ENCODE measurements at places on chromosomes 2 and 18.

DNA sequence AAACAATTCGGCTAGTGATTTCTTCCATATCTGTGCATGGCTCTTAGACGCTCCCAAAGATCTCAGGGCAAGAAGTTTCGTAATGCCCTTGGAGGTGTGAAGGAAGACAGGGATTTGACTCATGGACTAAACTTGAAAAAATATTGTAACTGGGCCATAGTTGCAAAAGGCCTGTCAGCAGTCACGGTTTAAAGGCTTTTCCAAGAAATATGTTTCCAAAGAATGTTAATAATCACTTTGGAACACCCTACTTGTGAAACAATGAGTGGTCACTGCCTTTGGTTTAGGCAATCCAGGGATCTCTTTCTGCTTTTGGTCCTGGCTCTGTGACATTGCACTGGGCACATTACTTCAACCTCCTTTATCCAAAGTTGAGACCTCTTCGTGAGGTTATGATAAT lies 102.5 kb upstream of the RASGRP3 start:
- DNase-seq, result peak; percentile 89

DNA sequence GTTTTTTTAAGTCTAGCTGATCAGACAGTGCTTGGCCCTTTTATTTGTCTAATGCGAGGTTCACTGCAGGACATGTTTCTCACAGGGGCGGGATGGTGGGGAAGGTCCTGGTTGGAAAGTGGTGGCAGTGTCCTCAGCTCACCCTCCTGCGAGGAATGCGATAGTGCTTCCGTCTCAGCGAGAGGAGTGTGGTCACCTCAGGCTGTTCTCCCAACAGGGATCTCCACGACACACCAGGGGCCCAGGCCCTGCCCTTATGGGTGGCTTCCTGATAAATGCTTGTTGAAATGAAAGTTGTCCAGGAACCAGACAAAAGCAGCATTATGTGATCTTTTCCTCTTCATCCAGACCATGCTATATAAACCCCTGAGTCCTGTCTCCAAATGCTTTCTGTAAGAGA lies 70.1 kb downstream of the BOLA3 start:
- no peak for DNase-seq

DNA sequence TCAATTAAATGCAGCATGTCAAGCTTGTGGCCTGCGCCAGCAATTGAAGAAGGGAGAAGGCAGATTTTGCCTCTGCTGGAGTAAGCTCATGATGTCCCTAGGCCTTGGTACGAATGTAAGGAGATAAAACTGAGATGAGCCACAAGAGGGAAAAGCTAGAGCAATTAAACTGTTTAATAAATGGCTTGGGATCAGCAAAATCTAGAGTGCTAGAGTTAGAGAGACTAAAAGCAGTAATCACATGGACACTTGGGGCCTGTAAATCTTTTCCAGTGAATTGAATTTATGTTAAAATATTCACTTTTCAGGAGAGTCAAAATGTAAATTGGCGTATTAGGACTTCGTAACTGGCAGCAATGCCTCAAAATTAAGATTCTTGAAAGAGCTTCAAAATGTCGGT lies 86.2 kb downstream of the CDK15 start:
- DNase-seq, result no peak

DNA sequence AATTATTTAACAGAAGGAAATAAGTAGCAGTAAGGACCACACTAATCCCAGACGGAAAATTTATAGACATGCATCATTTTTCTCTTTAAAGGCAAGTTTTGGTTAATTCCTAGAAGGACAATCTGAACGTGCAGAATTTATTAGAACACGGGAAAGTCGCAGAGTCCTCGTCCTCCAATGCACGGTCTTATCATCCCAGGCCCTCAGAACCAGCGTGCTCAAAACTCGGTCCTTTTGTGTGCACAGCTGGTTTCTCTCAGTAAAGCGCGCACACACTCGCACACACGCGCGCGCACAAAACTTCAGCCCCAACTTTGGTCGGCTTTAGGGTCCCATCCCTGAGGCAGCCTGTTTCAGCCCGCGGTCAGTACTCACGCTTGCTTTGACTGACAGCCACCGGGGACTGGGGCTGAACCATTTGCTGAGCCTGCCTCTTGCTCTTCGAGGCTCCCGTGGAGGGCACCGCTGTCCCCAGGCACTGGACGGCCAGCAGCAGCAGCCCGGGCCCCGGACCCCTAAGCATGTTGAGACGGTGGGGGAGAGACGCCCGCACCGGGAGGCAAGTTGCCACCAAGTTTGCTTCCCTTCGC lies 493 bp downstream of the FN1 start:
- peak; percentile 50 for DNase-seq

DNA sequence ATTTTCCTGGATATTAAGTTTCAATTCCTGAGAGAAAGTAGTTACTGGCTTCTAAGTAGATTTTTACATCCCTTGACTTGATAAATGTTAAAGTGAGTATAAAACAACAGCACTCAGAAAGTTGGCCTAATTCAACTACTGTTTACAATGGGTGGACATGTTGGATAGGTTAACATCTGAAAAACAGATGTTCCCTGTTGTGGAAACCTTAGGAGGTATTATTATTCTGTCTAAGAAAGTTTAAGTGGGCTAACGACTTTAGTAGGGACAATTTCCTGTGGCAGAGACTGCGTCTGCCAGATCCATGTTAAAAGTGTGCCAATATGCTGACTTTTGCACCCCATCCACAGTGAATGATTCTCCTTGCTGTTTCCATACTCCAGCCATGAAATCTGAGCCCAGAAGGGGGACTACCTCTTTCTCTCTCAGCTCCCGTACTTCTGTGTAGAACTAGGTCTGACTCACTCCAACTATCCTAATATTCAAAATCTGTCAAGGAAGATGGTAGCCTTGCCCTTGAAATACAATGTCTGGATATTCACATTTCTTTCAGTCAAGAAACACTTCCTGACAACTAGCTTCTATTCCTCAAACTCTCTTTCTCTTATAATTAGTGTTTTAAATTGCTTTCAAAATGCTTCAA lies 327.5 kb upstream of the HNRNPA3 start:
- DNase-seq, result no peak

- DNase-seq, result peak; percentile 80
Observed at GRCh38 chr18:2709316-2709715, 53.8 kb downstream of the SMCHD1 start.

DNA sequence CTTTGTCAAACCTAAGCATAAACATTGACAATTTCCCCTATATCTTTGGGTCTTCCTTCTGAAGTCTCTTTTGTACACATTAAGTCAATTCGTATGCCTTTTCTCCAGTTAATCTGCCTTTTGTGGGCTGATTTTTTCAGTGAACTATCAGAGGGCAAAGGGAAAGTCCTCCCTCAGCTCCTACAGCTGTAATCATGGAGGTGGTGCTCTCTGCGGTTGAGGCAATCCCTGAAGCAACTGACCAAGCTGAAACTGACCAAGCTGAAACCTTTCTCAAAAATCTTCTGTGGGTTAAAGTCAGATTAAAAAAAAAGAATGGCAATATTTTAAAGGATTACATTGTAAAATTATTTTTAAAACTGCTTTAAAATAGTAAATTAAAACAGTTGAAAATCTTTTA lies 105.8 kb upstream of the DNAJC10 start:
- no peak for DNase-seq

- no peak for DNase-seq
Observed at GRCh38 chr2:240822280-240822847, 2.3 kb upstream of the KIF1A start.

DNA sequence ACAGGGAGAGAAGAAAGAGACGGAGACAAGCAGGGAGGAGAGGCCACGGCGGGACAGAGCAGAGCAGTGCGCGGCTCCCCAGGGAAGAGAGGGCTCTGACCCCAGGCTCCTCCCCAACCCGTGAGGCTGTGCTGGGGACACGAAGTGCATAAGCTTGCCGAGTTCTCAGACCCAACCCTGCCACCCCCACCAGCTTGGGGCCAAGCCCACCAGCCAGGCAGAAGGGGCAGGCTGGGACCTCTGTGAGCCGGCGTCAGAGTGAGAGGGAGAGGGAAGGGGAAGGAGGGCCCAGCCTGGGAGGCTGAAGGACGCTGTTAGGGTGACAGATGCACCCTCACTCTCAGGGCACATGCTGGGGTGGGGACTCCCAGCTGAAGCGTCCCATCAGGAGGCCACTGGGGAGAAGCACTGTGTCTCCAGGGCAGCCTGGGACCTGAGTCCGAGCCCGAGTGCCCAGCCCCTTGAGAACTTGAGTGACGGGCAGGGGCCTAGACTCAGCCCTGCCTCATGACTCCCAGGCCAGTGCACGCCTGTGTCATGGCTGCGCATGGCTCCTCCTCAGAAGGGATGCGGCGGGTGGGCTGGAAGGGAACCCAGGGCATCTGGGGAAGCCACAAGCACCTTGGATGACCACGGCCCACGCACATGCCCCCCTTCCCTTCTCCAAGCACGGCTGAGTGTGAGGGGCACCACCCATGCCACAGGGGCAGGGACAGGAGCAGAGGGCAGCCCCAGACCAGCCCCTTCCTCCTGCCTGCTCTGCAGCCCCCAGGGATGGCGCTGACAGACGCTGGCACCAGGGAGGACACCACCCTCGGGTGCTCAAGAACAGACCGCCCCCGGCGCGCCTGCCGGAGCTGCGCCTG lies 31.0 kb downstream of the MTERF4 start:
- DNase-seq, result no peak

GRCh38 chr18:27942706-27943105 lies 234.2 kb downstream of the CDH2 start:
- DNase-seq, result peak; percentile 79

- DNase-seq, result no peak
Observed at GRCh38 chr2:7730449-7730848, 813.2 kb downstream of the RNF144A start.

DNA sequence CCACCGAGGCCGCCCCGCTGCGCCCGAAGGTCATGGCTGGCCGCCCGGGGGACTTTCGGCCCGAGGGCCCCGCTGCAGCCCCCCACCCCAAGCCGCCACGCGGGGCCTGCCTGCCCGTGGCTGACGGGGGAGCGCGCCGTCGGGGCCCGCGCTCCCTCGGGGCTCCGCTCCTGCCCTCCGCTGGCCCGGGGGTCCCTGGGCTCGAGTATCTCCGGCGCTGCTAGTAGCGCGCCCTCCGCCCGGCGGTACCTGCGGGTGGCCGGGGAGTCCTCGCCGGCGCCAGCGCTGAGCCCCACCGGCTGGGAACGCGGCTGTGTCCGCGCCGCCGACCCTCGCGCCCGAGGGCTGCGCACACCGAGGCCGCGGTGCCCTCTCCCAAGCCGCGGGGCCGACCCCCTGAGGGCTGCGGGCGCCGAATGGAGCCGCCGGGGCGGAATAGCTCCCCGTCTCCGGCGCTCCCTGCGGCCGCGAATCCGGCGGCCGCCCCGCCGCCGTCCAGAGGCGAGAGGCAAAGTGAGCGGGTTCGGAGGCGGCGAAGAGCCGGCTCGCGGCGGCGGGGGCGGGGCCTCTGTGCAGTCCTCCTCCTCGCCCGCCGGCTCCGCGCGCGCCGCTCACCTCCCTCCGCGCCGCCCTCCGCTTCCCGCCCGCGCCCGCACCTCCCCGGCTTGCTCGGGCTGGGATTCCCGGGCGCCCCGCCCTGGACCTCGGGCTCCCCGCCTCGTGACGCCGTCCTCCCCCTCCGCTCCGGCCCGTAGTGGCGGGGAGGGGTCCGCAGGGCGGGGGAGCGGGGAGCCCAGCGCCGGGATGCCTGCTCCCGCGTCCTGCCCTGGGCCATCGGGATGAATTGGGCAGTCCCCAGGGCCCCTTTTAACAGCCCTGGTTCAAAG lies at the start of gene KCNG3:
Gene KCNG3 (minus strand): TSS at position 515 of the 887 bp plus-strand sequence. CDS start 481 bp downstream, at position 34.
- DNase-seq, result peak; percentile 29

DNA sequence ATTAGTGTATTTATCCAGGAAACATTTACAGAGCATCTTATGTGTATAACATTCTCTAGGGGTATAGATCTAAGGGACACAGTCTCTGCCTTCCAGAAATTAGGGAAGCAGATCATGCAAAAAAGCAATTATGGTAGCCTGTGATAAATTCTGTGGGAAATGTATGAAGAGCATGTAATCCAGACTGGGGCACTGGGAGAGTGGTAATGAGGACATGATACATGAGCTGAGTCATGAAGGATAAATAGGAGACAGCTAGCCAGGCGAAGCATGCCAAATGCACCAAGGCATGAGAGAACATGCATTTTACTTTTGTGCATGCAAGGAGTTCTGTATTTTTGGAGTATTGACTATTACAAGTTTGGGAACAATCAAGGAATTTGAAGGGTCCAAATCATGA lies 8.9 kb upstream of the RPRM start:
- DNase-seq, result no peak

DNA sequence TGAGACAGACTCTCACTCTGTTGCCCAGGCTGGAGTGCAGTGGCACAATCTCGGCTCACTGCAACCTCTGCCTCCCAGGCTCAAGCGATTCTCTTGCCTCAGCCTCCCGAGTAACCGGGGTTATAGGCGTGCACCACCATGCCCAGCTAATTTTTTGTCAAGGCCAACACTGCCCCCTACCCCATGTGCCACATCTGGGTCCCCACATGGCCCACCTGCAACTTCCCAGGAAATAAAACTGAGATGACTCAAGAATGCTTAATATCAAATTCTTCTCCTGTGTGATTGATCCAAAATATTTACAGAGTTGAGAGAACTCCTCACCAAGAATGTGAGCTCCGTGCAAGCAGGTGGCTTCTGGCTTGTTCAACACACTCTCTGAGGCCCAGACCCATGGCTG lies 9.1 kb downstream of the AP1S3 start:
- DNase-seq, result no peak

- DNase-seq, result no peak
Observed at GRCh38 chr18:74926051-74926450, 282.9 kb downstream of the PTGR3 start.

DNA sequence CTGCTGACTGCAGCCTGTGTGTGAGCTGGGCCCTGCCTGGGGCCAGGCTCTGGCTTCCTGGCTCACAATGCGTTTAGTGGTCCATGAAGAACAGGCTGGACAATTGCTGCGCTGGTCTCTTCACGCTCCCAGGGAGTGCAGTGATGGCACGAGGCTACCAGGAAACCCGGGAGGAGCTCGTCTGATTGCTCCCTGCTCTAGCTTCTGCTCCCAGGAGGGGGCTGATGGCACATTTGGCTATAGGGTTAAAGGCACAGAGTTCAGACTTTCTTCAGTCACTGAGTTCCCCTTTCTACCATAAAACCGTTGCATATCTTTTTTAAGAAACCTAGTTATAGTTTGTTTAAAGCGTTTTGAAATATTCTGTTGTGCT lies 60.1 kb downstream of the KCNF1 start:
- no peak for DNase-seq

DNA sequence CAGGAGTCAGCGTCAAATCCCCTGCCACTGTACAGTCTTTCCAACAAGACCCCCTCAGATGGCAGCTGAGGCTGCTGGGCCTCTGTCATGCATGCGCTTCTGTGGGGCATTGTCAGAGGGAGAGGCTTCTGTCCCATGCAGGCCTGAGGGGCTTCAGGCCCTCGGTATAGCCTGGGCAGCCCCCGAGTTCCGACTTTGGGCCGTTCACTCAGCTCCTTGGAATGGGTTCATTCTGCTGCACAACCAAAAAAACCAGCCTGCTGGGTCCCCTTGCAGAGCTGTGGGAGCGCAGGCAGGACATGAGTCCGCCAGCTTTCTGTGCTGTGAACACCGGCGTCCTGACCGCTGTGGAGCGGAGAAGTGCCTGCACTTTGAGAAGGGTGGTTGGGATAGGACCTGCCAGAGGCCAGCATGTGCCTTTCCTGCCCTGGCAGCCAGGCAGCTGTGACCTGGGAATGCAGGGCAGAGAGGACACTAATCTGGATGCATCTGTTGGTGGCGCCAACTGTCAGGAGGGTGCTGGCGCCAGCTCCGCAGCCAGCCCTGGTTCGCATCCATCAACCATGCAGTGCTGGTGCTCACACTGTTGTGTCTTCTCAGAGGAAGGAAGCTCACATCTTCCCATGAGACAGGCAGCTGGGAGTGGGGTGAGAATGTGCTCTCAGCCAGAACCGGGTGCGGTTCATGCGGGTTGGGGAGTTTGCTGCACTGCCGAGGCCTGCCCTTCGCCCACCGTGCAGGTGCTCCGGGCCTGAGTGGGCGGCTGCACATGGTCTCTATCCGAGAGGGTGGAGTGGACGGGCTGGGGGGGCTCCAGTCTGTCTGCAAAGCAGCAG lies 14.3 kb downstream of the ARHGEF4 start:
- no peak for DNase-seq
